ENCODE measurements at places on chromosomes 5 and 9.

- no peak for DNase-seq
Observed at GRCh38 chr5:135149229-135149955, 115.4 kb upstream of the PITX1 start.

- DNase-seq, result no peak
Observed at GRCh38 chr5:42555010-42555409, 131.8 kb downstream of the GHR start.

GRCh38 chr5:142235050-142235797 is 89.6 kb downstream of the SPRY4 start:
- no peak for DNase-seq

DNA sequence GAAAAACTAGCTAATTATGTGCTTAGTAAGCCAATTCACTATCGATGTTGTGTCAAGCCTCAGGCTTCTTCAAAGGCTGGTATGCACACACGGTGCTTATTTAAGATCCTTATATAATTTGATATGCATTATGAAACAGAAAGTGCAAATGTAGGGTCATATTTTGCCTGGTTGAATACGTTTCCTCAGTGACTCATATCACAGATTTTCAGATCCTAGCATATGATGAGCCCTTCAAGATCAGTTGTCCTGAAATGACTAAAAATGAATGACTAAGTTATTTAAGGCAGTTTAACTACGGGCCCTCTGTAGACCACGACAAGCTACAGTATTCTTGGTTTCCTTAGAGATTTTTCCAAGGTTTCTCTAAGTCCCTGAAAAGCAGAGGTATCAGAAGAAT is 778.3 kb downstream of the PRELID2 start:
- no peak for DNase-seq

- no peak for DNase-seq
Observed at GRCh38 chr9:129102095-129102525, 8.5 kb downstream of the CRAT start.

- DNase-seq, result no peak
Observed at GRCh38 chr5:53557386-53557785, 3.1 kb upstream of the NDUFS4 start.

DNA sequence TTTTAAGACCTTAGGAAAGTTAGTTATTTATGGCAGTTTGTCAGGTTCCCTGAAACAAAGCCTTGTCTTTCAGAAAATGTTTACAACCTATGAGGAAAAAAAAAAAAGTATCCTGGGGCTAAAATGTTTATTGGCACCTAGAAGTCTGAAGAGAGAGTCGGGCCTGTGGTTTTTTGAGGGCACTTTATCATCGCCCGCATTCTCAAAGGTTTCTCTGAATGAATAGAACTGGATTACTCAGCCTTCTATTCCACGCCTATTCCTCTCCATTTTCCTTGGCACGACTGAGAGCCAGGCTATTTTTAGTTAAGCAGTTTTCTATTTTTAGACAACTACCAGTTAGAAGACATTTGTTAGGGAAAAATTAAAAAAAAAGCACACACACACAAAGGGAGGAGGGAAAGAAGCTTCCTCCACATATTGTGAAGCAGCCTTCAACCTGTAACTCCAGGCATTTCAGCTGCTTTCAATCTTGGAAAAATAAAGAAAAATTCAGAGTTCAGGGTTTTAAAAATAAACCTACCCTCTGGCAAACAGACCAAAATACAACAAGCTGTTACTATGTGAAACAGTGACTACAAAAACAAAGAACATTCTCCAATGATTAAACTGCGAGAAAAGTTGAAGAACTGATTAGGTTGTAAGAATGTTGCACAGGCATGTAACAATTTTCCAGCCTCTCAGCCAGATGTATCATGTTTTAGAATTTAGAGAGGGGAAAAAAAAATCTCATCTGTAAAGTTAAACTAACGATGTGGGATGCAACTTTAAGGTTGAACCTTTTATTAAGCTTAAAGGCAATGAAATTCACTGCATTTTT is 97.0 kb downstream of the MEF2C start:
- no peak for DNase-seq

DNA sequence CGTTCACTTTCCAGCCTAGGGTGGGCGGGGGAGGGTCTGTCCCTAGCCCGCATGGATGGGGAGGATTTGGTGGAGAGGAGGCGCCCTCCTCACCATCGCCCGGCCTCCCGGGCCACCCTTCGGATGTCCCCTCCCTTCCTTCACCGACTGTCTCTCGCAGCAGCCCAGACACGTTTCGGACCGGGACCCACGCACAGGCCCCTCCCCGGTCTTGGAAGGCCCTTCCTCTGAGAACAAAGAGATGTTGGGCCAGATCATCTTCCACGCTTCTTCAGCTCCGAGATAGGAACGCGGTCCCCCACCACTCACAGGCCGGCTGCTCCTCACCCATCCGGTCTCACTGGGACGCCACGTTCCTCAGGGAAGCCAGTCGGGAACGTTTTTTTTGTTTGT is 640 bp upstream of the DPM2 start:
- no peak for DNase-seq

GRCh38 chr5:137282216-137282615 is 216.9 kb downstream of the SPOCK1 start:
- DNase-seq, result no peak

- no peak for DNase-seq
Observed at GRCh38 chr9:129834489-129835127, 467 bp downstream of the C9orf78 start.

DNA sequence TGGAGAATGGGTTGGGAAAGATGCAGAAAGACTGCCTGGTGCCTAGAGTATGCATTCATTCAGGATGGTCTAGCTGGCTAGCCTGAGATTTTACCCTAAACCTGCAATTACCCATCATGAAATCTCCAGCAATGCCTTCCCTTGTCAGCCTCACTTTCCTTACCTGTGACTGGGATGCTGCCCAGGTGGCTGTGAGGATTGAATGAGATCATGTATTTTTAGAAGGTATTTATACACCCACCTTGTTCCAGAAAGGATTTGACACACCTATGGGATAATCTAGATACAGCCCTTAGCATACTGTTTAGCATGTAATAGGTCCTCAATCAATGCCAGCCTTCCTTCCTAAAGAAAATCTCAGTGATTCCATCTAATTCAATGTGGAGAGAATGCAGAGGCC is 561.4 kb downstream of the CDK5RAP2 start:
- DNase-seq, result no peak

DNA sequence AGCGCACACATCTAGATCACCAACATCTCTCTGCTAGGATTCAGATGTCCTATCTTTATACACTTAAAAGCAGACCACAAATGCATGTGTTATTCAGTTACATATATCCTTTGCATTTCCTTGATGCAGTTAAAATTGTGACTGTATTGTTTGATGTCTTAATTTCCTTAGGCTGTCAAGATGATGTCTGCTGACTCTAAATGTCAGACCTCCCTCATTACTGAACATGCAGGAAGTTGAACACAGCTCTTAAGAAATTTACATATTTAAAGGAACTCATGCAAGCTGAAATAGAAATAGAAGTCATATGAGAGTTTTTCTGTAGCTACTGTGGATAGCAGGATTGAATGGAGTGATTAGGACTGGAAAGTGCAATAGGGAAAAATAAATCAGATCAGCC is 336.5 kb upstream of the SEMA6A start:
- no peak for DNase-seq

DNA sequence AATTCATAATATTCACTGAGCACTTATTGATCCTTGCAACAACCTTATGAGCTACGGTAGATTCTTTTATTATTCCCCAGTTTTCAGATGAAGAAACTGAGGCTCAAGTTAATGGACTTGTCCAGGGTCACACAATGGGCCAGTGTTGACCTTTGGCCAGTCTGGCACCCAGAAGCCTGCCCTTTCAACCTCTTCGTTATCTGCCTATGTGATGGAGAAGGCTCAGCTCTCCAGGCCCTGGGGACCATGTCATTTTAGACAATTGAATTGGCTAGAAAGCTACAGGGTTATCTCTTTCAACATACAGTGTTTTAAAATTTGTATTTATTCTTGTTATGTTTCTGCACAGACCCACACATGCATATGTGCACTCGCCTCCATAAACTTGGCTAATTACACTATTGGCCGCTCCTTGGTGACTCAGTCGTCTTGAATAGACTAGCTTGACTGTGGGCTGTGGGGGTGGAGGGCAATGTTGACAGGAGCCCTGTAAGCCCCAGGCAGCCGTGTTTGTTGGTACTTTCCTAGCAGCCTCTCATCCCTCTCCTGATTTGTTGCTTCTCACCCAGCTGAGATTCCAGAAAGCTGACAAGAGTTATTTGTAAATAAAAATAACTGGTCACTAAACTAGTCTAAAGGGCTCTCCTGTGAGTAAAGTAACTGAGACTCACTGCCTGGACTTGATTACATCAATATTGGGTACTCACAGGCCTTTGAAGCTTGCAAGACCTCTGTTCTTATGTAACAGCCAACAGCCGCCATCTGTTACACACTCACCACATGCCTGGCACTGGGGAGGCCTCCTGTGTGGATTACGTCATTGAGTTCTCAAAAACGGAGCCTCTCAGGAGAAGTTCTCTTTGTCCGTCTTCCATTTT is 8.5 kb upstream of the ANGPTL2 start:
- no peak for DNase-seq

DNA sequence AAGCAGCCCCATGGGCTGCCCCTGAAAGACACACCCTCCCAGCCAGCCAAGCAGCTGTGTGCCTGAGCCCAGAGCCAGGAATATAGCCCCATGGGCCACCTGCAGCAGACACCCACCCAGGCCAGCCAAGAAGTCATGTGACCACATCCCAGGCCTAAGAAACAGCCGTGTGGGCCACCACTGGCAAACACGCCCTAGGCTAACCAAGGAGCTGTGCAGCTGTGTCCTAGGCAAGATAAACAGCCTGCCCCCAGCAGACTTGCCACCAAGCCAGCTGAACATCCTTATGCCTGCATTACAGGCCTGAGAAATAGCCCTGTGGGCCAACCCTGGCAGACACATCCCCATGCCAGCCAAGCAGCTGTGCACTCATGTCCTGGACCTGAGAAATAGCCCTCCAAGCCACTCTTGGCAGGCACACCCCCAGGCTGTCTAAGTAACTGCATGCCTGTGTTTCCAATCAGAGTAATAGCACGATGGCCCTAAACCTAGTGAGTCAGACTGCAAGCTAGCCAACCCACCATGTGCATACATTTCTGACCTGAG is 143.0 kb downstream of the ADAMTS6 start:
- DNase-seq, result no peak

DNA sequence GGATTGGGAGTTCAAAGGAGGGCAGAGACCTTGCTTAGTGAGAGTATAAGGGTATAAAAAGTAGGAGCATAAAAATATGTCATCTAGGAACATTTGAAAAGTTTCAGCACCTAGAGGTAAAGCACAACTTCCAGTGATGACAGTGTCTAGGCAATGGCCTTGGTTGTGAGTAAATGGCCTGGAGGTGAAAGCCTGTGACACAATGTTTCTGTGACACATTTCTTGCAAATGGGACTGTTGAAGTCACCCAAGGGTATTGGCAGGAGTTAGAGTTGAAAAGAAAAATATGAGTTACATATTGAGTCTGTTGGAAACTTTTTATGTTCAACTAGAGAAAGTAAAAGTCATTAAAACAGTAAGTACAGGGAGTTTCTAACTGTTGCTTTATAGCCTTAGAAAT is 14.8 kb downstream of the C5orf47 start:
- DNase-seq, result no peak

- no peak for DNase-seq
Observed at GRCh38 chr9:72154468-72155285, 5.4 kb downstream of the GDA start.

DNA sequence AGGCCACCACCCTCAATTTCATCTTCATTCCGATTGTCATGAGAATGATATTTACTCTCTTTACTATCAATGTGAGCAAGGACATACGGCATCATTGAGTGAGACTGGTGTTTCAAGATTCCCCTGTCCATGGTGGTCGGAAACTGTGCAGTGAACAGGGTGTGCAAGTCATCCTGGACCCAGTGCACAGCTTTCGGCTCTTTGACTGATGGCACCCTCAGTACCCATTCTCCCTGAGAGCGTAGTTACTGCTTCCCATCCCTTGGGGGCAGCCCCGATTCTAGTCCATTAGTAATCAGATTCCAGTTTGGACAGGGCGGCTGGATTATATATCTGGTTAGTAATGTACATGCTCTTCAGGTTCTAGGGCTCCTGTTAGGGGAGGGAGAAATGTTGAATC is 61.7 kb upstream of the SUB1 start:
- DNase-seq, result no peak

DNA sequence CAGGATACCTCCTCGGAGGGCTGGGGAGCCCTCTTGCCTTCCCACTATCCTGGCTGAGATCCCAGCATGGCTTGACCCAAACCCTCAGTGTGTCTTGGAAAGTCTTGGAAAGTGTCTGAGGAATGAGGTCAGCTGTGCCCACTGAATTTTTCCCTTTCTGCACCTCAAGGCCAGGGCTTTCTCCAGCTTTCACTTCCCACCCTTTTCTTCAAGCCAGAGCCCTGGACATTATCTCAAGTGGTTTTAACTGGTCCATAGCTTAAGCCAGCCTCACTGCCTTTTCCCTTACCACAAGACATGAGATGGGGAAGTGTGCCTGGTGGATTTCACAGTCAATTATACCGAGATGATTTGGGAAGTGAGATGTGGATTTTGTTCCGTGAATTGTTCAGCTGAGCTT is 35.7 kb upstream of the LHX2 start:
- DNase-seq, result no peak

GRCh38 chr9:112817860-112818203 is 67.3 kb downstream of the SNX30 start:
- DNase-seq, result no peak

DNA sequence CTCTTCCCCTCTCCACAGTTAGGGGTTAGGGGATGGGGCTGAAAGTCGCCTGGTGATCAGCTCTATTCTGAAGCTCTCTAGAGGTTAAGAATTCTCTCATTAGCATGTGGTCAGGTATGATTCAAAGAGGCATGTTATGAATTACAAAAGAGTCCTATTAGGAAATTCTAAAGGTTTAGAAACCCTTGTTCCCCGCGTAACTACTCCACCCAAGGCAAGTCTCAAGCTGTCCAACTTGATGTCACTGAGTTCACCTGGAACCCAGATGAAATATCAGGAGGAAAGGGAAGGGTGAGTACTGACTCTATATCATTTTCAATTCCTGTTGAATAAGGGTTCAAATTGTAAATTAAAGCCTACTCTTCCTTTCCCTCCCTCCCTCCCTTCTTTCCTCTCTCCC is 18.1 kb upstream of the RNF145 start:
- no peak for DNase-seq

DNA sequence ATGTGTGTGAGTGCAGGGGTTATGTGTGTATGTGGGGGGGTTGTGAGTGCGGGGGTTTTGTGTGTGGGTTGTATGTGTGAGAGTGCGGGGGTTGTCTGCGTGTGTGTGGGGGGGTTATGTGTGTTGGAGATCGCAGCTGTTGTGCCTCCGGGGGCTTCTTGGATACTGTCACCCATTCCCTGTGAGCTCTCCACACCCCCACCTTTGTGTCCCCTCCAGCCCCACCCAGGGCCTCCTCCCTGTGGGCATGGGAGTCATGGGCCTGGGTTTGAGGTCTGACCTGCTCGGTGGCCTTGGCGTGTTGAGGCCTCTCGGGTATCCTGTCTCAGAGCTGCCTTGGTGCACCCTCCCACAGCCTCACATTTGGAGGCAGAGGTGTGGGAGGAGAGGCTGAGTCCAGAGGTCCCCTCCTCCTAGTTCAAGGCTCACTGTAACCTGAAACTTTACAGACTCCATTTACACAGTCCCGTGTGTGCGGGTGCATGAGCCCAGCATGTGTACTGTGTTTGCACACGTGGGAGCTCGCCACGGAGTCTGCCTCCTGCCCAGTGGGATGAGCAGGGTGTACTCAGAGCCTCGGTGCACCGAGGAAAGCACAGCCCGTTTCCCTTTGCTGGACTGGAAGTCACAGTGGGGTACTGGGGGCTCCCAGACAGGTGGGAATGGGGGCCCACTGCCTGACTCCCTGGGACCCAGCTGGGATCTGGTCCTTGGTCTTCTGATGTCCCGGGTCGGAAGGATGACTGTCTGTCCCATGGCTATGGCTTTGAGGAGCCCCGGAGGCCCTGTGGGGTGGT is 43.4 kb downstream of the RXRA start:
- no peak for DNase-seq

Measured in cortex of kidney (tissue), 1 donor.